ENCODE measurements at places on chromosomes 7 and 10.

DNA sequence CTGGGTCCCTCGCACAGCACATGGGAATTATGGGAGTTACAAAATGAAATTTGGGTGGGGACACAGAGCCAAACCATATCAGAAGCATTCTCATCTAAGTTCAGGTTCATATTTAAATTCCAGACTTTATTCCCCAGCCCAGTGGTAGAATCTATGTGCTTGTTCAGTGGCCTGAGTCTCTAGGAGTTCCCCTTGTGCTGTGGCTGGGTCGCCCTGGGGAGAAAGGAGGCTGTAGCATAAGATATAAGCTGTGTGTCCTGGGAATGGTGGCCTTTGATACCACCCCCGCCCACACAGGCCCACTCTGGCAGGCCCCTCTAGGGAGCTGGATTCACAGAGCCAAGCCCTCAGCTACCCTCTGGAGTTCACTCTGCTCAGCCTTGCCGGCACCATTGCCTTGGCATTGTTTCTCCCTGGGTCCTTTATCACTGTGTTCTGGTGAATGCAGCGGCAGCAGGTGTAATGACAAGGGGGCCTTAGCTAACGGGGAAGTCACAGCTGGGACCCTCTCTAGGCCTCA, 64.2 kb downstream of the MINDY4 start:
- DNase-seq, result no peak

DNA sequence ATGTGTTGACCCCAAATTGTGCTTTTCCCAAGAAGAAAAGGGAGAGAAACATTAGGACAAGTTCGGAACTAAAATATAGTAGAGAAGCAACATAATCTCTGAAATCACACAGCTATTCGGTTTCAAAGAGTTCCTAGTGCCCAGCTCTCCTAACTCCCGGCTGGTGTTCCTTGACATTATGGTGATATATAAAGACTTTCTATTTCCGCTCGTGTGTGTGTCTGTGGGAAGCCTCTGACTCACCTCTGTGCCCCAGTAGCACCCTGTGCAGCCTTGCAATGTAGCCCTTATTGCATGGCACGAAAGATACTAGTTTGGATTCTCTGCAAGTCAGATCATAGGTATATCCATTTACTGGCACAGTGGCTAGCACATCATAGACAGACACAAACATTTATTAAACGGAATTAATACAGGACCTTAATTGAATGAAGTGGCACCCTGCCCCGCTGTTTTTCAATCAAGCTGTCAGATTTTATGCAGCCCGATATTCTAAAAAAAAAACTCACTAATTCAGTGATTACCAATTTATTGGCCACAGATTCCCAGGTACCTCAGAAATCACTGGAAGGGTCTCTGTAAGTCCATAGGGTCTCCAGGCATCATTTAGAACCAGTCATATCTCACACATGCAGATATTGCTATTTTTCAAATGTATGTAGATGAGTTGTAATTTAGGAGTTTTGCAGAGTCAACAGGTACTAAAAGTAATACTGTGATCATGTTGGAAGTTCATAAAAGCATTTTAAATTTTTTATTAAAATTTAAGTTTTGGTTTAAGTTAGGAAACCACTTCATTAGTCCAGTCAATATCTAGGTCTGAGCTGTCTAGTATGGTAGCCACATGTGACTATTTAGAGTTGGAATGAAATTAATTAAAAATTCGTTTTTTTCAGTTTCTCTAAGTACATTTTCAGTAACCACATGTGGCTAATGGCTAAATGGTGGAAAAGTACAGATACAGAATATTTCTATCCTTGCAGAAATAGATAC, 43.3 kb downstream of the SFTPD start:
- no peak for DNase-seq

- no peak for DNase-seq
These were observed 195.5 kb downstream of the PRKG1 start for GRCh38 chr10:51269821-51270220.

- DNase-seq, result no peak
These were observed 274.2 kb downstream of the ADARB2 start for GRCh38 chr10:1462994-1463633.

- DNase-seq, result no peak
These were observed 962 bp upstream of the SLC26A4 start for GRCh38 chr7:107659666-107660065.

DNA sequence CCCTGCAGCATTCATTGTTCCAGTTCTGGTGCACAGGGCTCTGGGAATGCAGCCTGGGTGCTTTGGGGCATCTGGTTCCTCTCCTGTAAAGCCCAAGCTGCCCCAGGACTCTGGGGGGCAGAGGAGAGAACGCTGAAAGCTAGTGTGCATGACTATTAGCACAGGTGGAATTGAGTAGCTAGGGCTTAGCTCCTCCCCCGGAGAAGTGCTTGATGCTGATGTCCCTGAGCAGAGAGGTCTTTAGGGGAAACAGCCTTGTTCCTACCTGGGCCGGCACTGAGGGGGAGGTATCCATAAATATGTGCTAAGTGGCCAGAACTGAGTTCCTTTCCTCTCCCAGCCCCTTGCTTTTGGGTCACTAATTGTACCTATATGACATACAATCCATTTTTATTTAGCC, 3.9 kb downstream of the ADCY1 start:
- no peak for DNase-seq

DNA sequence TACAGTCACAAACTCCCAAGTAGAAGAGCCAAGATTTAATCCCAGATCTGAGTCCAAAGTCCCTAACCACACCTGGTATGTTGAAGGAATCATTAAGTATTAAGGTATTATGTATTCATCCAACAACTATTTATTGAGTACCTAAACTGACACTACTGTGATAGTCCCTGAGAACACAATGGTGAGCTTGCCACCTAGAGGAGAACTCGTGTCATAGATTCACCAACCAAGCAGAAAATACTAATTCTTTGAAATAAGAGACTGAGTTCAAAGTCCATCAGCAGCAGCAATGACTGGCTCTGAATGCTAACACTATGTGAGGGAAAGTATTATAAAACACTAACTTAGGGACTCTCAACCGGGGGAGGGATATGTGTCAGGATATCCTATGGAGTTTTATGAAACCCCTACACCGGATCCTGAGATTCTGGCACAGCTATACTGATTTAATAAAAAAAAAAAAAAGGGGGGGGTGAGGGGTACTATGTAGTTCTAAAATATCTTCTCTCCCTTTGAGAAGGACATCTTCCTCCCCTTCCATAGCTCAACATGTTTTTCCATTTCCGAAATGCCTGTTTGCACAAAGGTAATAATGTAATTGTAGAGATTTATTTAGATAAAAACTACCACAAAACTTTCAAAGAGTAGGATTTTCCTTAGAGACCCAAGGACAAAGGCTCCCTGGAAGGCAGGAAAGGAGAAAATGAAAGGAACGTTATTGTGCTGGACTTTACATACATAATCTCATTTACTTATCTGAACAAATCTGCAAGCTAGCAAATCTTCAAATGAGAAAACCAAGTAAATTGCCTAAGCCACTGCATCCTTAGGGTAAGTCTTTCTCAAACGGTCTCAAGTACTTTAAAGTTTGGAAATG, 1.6 kb downstream of the NCOA4 start:
- DNase-seq, result no peak

DNA sequence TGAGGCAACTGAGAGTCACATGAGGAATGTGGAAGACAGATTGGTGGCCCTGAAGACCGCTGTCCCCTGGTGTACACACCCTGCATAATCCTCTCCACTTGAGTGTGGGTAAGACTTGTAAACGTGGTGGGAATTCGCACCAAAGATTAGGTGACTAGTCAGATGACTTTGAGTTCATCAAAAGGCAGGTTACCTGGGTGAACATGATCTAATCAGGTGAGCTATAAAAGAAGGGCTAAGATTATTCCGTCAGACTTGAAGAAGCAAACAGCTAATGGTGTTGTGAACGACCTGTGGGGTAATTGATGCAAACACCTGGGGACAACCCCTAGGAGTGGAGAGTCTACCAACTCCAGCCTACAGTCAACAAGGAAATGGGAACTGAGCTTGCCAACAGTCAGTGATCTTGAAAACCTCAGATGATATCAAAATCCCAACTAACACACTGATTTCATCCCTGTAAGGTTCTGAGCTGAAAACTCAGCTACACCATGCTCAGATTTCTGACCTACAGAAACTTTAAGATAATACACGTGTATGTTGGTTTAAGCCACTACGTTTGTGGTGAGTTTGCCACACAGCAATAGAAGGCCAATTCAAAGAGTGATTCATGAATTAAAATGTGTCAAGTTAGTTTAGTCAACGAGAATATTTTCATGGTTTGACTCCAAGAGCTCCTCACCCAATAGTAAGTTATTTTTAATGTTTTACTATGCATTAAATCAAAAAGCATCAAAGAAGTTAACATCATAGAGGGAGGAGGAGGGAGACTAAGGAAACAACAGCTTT, 16.7 kb downstream of the PRTFDC1 start:
- no peak for DNase-seq

- no peak for DNase-seq
These were observed 72.4 kb downstream of the REEP3 start for GRCh38 chr10:63593576-63593975.

GRCh38 chr10:1166828-1167275, 110.7 kb downstream of the WDR37 start:
- DNase-seq, result no peak

- no peak for DNase-seq
These were observed 384.7 kb upstream of the NRP1 start for GRCh38 chr10:33719005-33719703.
